AG08395 (cell line): ENCODE measurements at places on chromosomes 2 and 18.

DNA sequence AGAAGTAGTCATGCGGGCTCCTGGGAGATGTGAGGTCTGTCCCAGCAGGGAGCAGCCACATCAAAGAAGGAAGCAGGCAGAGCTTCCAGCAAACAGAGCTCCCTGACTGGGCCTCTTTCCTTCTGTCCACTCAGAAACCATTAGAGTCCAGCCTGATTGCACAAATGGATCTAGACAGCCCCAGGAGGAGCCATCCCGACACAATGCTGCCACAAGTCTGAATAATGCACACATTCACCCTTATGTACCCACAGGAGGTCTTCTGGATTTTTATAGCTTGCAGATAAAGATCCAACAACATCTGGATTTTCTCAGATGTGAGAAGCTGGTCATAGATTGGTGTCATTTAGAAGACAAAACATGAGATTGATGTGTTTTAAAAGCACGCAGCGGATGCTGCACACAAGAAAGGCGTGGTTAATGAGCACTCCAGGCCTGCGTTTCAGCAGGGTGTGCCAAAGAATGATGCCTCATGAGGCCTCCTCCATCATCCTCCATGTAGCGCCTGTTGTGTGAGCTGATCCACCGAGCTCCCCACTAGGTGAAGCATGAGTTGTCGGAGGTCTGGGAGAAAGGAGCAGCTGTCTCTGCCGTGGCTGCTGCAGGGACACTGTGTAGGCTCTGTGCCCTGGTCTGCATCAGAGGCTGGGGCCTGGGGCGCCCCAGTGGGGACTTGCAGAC lies 60.6 kb downstream of the MTCL1 start:
- DNase-seq: peak; percentile 63

DNA sequence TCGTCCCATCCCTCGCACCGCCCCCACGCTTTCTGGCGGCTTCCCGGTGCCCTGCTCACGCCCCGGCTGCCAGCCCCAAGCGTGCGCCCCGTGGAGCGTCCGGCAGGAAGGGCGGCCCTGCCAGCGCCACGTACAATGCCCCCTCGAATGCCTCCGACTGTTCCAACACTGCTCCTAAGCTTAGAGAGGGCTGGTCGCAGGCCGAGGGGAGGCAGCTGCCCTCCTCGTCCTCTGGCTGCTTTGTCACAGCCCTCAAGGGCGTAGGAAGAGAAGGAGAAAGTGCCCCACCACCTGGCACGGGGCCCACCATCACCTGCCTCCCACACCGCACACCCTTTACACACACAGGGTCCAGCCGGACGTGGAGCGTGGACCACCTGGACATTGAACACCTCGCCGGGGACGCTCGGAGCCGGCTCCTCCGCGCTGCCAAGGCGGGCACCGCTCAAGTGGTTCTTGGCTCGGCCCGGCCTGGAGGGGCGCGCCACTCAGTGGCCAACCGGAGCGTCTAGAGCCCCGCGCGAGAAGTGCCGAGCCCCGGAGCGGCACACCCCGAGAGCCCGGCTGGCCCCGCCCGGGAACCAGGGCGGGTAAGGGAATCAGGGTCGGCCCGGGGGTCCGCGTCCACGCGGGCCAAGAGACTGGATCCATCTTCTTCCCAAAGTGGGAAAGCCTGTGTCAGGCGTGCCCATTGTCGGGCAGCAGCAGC lies 830 bp downstream of the DNER start:
- no peak for DNase-seq

GRCh38 chr2:45124456-45124855 lies 115.2 kb upstream of the SIX2 start:
- no peak for DNase-seq

- DNase-seq: no peak
Observed at GRCh38 chr2:10452956-10453904, 5.1 kb upstream of the ODC1 start.

- DNase-seq: no peak
Observed at GRCh38 chr18:44682201-44682870, 1.6 kb downstream of the SETBP1 start.

- no peak for DNase-seq
Observed at GRCh38 chr18:35441857-35442595, 55.7 kb downstream of the INO80C start.

GRCh38 chr2:135916207-135916606 lies 40.0 kb upstream of the MCM6 start:
- peak; percentile 24 for DNase-seq

- DNase-seq: peak; percentile 53
Observed at GRCh38 chr2:173963323-173963816, 1.8 kb downstream of the SP3 start.

DNA sequence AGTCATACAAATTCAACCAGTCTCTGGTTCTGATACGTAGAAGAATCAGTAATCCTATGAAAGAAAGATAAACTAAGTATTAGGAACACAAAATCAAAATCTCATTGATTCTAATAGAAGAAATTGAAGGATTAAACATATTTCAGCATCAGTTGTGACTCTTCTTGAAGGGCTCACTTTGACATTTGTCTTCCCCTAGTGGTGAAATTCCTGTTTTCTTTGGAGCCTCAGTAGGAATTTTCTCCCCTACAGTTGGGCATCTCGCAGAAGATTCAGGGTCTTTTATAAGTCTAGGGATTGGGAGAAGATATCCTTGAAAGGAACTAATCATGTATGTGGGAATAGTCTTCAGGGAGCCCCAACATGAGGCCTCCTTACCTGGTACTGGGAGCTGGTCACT lies 2.8 kb upstream of the CRYGB start:
- no peak for DNase-seq
